Pancreas (tissue), 10 donors: ENCODE measurements at places on chromosomes 12 and 14.

- DNase-seq: no peak
Observed at GRCh38 chr12:126389220-126389841, 1324.1 kb downstream of the AACS start.

- DNase-seq: no peak
Observed at GRCh38 chr12:16281157-16281556, 3.7 kb upstream of the SLC15A5 start.

GRCh38 chr14:69006346-69006745 lies 27.2 kb upstream of the ACTN1 start:
- DNase-seq: no peak

DNA sequence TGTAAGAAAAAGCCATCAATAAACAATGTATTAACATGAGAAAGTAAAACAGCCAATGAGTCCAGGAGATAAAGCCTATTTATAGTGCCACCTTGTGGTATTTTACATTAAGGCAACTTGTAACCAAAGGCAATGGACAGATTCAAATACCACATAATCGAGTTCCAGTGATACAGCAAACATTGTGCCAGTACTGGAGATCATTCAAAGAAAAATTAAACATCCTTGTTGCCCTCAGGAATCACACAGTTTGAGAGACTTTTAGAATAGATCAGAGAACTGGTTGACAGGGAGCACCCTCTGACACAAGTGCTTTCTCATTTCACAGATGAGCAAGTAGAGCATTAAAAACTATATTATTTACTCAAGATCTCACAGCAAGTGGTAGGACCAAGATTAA lies 98.1 kb downstream of the DDHD1 start:
- DNase-seq: no peak

- DNase-seq: peak; percentile 93
Observed at GRCh38 chr12:69623970-69624369, 13.3 kb upstream of the LRRC10 start.

DNA sequence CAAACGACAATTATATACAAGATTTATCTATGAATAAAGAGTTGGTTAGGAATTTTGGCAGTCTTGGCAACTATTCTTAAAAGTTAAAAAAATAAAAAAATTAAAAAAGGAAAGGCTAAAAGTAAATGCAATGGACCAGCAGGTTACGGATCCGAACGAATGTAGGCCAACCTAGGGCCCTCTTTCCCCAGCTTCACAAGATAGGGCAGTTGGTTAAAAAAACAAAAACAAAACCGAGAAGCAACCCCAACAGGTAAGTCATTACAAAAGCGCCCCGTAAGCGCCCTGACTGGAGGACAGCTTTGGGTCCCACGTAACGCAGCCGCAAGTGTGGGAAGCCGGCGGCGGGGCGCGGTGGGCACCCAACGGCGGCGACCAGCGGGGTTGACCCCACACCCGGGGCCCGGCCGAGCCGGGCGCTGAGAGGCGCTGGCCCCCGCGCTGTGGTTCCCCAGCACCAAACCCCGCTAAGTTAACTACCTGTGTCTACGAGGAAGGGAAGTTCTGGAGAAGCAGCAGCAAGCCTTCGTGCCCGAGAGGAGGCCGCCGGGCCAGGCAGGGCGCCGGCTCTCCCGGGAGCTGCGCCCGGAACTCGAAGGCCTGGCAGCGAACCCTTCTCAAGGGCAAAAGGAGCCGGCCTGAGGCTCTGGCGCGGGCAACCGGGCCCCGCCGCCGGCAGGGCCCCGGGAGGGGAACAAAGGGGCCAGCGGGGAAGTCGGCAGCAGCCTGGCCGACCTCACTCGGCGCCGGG lies 882 bp downstream of the HECTD1 start:
- DNase-seq: peak; percentile 69
